Heart left ventricle (tissue), 16 donors: ENCODE measurements at places on chromosomes 3 and 15. TPM values are rescaled to one million over a fixed set of nuclear protein-coding genes. Genes with fewer than 3 reads are reported as not detected.

Gene ACAN
- total RNA-seq: 0.35 TPM

Gene CERS3
- total RNA-seq: not detected

Gene ZCWPW2
- 1.1 TPM for total RNA-seq

Gene NEO1
- 17.5 TPM for total RNA-seq

Gene WDR49
- 0.86 TPM for total RNA-seq

Gene ACKR2
- 0.65 TPM for total RNA-seq

Gene RAP2B
- 2.4 TPM for total RNA-seq

Gene TMIE
- total RNA-seq: 0.95 TPM

Gene BCHE
- total RNA-seq: 0.82 TPM

DNA sequence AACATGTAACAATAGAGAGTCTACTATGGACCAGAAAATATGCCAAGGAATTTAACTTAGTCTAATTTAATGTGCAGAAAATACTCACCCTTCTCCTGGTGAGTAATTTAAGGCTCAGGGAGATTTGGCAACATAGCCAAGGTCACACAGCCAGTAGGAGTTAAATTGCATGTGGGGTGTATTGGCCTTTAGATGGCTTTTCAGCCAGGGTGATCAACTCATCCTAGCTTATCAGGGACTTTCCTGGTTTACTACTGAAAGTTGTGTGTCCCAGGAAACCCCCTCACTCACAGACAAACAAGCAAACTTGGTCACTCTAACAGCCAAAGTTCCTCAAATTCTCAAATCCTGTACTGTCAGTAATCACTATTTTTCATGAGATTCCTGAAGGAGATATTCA, 2.6 kb upstream of the SLC9A9 start:
- DNase-seq: no peak
- H3K36me3 ChIP-seq: no peaks in the 10 kb centered on the region
- no peak overlapping the region for H3K27ac ChIP-seq
- H3K4me3 ChIP-seq: no peak overlapping the region

GRCh38 chr15:31480356-31481025, 153.9 kb downstream of the KLF13 start:
- no peaks in the 10 kb centered on the region for H3K4me1 ChIP-seq
- no peak overlapping the region for H3K4me3 ChIP-seq
- no peak for DNase-seq
- H3K36me3 ChIP-seq: no peaks in the 10 kb centered on the region
- no peaks in the 10 kb centered on the region for H3K27me3 ChIP-seq

DNA sequence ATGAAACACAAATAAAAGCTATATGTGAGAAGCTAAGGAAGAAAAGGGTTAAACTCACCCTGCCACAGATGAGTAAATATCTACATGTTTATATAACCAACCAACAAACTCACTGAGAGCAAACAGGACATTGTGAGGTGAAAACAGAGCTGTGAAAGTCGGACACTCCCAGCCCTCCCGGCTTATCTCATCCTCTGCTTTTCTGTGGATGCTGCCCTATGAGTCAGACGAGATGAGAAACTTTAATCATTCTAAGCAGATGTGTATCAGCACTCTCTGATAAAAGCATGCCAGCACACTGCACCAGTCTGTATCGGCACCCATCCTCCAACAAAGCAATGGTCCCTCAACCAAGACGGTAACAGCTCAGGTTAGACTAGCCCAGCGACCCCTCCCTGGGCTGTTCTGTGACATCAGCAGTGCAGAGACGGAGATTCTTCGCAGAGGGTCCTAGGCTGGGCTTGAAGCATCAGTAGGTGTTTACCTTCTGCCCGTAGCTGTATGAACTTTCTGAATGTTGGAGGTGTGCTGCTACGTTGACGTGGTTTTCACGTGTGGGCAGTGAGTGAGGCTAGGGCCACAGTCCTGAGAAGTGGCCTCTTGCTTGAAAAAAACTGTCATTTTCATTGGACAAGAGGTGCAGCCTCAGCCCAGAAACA, 119.8 kb upstream of the ALDH1A3 start:
- H3K4me1 ChIP-seq: no peaks in the 10 kb centered on the region
- no peak for DNase-seq
- no peak overlapping the region for H3K27ac ChIP-seq
- peaks cover 11% of the 10 kb centered on the region for H3K27me3 ChIP-seq

DNA sequence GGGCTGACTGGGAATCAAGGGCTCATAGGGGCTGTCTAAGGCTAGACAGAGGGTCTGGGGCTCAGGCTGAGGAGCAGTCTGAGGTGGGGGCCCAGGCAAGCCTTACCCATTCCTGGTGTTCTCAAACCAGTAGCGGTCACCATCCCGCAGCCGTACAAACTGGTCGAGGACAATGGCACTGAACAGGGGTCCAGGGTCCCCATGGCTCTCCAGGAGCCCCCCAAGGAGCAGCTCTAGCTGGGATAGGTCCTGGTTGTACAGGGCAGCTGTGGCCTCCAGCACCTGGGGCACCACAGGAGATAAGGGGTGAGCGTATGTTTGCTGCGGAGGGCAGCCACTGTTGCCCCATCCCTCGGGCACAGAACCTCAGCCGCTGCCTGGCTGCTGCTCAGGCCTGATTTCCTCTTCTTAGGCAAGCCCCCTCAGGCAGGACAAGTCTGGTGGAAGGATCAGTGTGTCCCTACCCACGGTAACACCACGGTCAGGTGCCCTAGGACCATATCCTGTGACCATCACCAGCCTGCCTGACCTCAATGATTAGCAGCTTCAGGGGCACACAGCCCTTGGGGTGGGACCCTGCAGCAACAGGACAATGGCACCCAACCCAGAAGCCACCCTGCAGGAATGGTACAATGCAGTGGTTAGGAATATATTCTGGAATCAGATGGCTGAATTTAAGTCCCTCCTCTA, 5.9 kb downstream of the DUOX2 start:
- DNase-seq: no peak
- H3K27me3 ChIP-seq: peaks cover 18% of the 10 kb centered on the region
- no peak overlapping the region for H3K27ac ChIP-seq
- H3K36me3 ChIP-seq: no peaks in the 10 kb centered on the region
- peaks cover 7% of the 10 kb centered on the region for H3K4me1 ChIP-seq

DNA sequence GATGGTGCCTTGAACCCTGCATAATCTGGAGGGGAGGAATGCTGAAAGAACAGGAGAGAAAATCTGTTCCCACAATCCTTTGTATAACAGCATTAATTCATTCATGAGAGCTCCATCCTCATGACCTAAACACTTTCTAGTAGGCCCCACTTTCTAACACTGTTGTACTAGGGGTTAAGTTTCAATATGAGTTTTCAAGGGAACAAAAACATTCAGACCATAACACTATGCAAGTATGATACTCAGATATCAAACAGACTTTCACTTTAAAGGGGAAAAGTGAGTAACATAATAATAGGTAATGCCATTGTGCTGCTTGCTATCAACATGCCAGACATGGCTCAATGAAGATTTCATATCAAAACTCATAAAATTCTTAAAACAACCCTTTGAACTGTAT, 32.4 kb upstream of the PLSCR2 start:
- no peaks in the 10 kb centered on the region for H3K36me3 ChIP-seq
- H3K4me1 ChIP-seq: peaks cover 30% of the 10 kb centered on the region
- H3K4me3 ChIP-seq: no peak overlapping the region
- no peak for DNase-seq
